ENCODE measurements at places on chromosomes 7 and 10.

GRCh38 chr10:42998481-42999384, 78.1 kb upstream of the RET start:
- peak; percentile 42 for DNase-seq

DNA sequence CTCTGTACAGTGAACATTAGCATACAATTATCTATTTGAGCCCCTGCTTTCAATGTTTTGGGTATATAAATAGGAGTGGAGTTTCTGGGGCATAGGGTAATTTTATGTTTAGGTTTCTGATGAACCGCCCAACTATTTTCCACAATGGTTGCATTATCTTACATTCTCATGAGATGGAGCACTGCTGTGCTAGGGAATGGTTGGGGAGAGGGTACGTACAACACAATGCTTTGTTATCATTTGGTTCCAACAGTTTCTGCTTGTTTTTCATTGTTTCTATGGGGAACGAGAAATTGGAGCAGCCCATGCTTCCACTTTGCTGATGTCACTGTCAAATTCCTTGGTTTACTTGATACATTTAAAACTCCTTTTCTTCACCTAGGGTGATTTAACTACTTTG, 1115.3 kb downstream of the REEP3 start:
- DNase-seq = no peak

- DNase-seq = no peak
Measured at GRCh38 chr10:51763746-51764145, 64.4 kb upstream of the CSTF2T start.

DNA sequence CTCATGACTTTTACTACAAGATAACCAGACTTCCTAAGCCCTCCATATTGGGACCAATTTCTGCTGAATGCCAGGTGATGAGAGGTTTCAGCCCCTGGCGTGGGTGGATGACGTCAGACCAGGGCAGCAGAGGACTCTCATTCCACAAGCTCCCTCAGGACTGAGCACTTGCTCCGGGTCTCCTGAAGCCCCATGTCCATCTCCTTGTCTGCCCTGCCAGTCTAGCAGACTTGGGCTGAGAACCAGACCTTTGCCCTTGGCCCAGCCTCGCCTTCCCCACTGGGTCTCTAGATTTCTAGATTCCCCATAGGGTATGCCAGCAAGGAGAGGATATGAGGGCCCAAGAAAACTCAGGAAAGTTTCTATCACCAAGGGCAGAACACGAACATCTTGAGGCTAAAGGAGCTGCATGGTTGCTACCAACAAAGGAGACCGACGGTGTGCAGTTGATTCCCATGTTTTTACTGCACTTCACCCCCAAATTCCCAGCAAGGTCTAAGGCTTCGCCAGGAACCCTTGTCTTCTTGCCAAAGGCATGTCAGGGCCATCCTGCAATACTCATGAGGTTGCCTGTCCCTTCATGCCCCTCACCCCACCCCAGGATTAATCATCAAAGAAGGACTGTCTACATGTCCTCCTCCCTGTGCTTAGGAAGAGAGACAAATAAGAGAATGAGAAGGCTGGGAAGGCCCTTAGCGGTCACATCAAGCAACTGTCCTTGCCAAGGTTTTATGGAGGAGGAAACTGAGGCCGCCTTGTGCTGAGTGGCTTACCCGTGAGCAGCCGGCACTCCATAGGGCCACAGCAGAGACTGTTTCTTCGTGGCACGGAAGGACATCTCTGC, 96.5 kb upstream of the MACROH2A2 start:
- peak; percentile 25 for DNase-seq

GRCh38 chr10:34681933-34682332, 133.2 kb downstream of the PARD3 start:
- no peak for DNase-seq

DNA sequence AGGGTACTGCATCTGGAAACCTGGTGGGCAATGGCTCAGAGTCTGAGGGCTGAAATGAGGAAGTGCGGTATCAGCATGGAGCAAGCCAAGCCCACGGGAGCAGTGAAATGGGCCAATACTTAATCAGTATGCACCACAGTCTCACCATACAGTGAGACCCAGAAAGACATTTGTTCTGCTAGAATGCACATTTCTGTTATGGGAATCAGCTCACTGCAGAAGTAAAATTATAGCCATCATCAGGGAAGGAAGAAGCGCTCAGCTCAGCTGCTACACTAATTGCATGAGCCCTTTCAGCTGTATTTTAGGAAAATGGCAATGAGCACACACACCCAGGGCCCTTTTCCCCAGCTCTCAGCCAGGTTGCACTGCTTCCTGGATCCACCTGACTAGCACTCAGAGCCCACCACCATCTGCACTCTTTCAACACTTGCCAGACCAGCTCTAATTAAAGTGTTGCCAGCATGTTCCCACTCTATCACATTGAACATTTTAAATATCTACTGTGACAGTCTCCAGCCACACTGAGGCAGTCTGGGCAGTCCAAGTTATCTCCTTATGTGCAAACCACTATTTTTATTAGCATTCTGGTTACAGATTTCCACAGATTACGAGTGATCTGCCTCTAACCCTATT, 44.2 kb upstream of the PIK3AP1 start:
- no peak for DNase-seq

DNA sequence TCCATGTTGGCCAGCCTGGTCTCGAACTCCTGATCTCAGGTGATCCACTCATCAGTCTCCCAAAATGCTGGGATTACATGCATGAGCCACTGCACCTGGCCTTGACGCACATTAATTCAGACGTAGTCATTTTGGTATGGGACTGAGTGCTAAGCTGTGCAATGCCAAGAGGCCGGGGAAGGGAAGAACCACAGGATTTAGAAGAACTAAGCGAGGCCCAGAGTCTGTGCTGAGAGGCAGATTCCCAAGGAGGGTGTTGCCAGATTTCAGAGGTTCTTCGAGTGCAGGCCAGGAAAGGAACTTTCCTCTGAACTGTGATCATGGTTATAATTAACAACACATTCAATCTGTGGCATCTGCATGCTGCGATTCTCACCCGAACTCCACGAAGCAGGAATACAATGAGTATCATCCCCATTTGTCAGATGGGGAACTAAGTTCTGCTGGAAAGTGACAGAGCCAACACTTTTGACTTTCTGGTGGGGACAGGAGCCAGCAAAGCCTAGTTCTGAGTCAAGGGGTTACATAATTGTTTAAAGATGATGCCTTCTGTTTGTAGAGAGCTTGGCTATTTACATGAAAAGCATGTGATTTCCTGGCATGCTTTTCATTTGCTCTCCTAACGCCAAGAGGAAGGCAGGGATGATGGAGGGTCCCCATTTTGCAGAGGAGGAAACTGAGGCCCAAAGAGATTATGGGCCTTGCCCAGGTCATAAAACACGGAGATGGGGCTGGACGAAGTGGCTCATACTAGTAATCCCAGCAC, 6.2 kb upstream of the ZAN start:
- DNase-seq = peak; percentile 67

- DNase-seq = no peak
Measured at GRCh38 chr7:44958645-44959344, 20.0 kb downstream of the MYO1G start.

DNA sequence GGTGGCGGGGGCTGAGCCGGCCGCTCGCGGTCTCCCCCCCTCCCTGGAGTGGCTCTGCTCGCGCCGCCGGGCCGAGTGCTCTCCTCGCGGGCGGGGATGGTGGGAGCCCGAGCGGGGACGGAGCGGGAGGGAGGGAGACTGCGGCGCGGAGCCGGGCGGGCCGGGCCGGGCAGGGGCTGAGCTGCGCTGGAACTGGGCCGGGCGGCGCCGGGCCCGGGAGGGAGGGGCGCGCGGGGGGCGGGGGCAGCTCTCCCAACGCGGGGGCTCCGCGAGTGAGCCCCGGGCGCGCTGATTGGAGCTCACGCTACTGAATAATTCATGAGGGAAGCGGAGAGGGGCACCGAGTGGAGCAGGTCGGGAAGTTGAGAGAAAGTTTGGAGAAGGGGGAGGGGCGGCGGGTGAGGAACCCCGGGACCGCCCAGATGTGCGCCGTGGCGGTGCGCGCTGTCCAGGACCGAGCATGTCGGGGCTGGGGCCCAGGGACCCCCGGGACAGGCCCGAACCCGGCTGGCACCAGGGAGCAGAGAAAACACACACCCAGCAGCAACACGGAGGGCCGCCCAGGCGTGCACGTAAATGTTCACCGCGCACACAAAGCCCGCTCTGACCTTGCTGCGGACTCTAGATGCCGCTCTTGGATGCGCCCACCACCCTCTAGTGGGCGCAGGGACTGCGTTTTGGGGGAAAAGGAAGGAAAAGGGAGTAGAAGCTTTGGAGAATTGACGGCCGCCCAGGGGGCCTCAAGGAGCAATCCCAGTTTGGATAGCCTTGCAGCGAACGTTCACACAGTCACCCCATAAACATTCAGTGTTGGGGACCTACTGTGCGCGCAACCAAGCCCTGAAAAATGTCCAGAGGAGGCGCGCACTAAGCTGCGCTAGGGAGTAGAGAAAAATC, at the start of gene EPHB4:
EPHB4 (minus strand) TSS at position 194 of the 897 bp plus-strand sequence. CDS start 493 bp downstream, outside the sequence.
- DNase-seq = peak; percentile 96

GRCh38 chr7:78496096-78496630, 697.6 kb downstream of the PHTF2 start:
- DNase-seq = no peak

- no peak for DNase-seq
Measured at GRCh38 chr7:38679419-38679818, 48.2 kb upstream of the AMPH start.

DNA sequence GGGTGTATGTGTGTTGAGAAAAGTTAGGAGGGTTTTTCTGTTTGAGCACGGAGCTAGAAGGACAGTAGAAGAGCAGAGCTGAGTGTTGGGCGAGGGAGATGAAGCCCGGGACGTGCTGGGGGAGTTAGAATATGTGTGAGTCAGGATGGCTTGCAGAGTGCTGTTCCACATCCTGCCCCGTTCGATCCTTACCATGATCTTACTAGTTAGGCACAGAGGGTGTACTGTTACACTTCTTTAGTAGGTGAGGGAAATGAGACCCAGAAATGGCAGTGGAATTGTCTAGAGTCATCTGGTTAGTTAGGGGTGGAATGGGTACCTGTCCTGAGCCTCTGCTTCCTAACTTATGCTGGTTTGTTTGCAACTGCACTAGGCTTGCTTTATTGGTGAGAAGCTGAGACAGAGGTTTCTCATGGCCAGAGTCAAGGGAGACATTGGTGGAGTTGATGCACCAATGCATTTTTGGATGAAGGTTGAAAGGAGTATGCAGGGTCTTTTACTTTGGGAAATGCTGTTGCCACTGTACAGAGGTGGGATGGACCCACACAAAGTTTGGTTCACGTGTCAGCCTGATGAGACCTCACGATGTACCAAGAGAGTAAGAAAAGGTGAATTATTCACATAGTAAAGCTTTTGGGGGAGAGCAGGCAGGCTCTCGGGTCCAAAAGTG, 42.4 kb downstream of the CCNY start:
- DNase-seq = no peak

DNA sequence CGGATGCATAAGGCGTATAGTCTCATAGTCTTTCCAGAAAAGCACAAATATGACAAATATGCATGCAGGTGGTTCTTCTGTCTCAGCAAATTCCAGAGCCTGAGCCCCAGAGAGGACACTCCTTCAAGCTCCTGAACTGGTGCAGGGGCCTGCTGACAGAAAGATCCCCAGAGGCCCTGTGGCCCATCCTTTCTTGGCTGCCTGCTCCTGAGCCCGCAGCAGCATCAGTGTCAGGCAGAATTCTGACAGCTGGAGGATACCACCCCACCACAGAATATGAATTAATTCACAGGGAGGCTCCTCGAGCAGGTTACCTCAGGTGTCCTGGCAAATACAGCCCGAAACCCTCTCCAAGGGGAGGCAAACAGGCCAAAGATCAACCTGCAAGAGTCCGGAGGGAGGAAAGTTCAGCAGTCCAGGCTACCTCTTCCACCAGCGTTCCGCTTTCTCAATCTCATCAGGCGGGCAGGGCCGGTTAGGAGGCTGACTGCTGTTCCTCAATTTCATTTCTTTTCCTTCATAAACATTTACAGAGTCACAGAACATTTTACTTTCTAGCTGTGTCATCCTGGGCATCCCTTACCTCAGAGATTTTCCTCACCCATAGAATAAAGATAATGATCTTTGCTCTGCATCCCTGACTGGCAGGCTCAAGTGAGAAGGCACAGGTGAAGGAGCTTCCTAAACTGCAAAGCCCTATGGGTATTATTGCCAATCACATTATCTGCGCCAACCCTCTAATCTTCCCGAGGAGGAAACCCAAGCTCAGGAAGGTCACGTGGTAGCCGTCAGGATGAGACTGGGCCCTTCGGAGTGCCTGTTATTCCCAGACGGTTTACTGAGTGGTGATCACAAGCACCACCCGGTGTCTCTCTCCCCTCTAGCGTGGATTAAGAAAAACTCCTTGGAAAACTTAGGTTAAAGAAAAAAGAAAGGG, 1.4 kb downstream of the DNAJB12 start:
- no peak for DNase-seq

DNA sequence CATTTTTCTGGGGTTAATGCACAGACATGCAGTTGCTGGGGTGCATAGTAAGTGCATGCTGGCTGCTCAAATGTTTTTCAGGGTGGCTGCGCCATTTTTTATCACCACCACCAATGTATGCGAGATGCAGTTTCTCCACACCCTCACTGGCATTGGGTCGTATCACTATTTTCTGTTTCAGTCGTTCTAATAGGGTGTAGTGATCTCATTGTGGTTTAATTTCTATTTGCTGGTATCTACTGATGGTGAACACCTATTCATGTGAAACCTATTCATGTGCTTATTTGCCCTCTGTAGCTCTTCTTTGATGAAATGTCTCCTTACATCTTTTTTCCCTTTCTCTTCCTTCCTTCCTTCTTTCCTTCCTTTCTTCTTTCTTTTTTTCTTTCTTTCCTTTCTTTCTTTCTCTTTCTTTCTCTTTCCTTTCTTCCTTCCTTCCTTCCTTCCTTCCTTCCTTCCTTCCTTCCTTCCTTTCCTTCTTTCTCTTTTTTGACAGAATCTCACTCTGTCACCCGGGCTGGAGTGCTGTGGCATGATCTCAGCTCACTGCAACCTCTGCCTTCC, 84.3 kb downstream of the ELFN1 start:
- DNase-seq = no peak

- no peak for DNase-seq
Measured at GRCh38 chr10:97259119-97259518, 33.3 kb downstream of the ARHGAP19 start.

GRCh38 chr10:95531058-95531809, 29.9 kb downstream of the SORBS1 start:
- no peak for DNase-seq

- DNase-seq = no peak
Measured at GRCh38 chr7:51308696-51309095, 7.9 kb downstream of the COBL start.

GRCh38 chr10:71187600-71187999, 24.8 kb upstream of the UNC5B start:
- no peak for DNase-seq

- DNase-seq = no peak
Measured at GRCh38 chr7:74554178-74554577, 100.5 kb downstream of the GTF2IRD1 start.

GRCh38 chr10:102065561-102066398, 631 bp downstream of the HPS6 start:
- DNase-seq = peak; percentile 54

DNA sequence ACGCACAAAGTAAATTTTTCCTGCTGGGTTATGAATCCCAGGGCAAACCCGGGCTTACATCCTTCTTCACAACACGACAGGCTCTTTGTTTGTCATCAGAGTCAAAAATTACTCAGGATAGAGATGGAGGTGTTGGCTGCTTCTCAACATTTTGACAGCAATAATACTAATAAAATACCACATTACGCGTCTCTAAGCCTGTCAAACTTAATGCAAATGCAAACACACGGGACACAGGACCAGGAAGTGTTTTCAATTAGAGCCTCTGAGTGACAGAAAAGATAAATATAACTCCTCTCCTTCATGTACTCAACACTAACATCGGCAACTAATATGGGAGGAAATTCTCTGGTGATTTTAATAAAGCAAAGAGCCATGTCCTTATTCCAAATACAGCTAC, 128.4 kb downstream of the SFMBT2 start:
- no peak for DNase-seq

GRCh38 chr7:154631162-154631561, 371.8 kb downstream of the PAXIP1 start:
- no peak for DNase-seq
